ENCODE measurements at places on chromosomes 11 and 22.

DNA sequence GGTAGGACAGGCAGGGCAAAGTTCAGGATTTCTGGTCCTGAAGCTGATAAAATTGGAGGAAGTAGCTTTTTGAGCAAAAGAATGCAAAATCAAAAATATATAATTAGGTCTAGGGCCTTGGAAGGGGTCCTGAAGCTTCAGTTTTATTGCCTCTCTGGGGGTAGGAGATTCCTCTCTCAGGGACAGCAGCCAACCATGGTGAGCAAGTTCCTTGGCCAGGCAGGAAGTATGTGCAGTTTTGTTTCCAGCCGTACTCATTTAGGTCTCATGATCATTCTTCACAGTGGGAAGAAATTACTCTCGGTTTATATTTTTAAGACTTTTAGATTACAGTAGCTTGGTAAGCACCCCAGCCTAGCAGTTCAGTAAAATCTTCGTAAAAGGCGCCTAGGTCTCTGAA lies 2.9 kb upstream of the RAB38 start:
- DNase-seq = no peak

GRCh38 chr11:97740801-97741151 lies 1280.0 kb upstream of the CNTN5 start:
- no peak for DNase-seq

GRCh38 chr22:47816863-47817210 lies 1054.4 kb downstream of the TBC1D22A start:
- DNase-seq = no peak

DNA sequence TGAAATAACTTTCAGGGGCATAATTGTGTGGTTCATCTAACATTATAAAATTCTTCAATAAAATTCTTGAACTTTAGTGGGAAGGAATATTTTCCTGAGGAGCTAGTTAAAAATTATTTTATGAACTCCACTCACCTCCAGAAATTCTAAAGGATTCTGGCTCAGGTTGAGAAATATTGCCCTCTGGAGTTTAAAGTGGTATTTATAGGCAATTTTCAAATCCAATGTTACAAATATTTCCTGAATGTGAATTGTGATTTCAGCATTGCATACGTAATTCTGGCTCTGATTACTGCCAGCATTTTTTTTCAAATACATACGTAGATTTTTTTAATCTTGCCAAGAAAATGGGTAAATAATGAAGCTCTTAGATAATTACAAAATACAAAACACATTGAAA lies 598.2 kb upstream of the ANO3 start:
- DNase-seq = no peak

DNA sequence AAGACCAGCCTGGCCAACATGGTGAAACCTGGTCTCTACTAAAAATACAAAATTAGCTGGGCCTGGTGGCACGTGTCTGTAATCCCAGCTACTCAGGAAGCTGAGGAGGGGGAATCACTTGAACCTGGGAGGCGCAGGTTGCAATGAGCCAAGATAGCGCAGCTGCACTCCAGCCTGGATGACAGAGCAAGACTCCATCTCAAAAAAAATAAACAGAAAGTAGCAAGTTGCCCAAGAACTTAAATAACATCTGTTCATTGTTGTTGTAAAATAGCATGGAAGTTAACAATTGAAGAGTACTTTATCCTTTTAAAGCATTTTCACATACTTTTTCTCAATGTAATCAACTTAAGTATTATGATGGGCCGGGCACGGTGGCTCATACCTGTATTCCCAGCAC lies 5.7 kb downstream of the AMBRA1 start:
- no peak for DNase-seq

GRCh38 chr11:115054570-115055538 lies 376.5 kb downstream of the NXPE2 start:
- no peak for DNase-seq

DNA sequence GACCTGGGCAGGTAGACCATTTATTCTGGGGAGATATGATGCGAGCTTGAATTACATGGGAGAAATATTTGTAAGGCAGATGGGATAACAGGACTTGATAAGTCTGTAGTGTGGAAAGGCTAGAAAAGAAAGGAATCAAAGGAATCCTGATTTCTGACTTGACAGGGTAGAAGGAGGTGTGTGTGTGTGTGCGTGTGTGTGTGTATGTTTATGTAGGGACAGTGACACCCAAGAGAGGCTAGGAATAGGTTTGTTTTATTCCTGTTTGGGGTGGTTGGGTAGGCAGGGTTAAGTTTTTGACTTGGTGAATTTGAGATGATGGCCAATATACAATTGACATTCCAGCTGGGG lies 390 bp upstream of the HTATIP2 start:
- DNase-seq = no peak

GRCh38 chr11:131756479-131757110 lies 386.2 kb downstream of the NTM start:
- no peak for DNase-seq

- no peak for DNase-seq
These were observed 14.8 kb downstream of the CD6 start for GRCh38 chr11:60985991-60986915.

DNA sequence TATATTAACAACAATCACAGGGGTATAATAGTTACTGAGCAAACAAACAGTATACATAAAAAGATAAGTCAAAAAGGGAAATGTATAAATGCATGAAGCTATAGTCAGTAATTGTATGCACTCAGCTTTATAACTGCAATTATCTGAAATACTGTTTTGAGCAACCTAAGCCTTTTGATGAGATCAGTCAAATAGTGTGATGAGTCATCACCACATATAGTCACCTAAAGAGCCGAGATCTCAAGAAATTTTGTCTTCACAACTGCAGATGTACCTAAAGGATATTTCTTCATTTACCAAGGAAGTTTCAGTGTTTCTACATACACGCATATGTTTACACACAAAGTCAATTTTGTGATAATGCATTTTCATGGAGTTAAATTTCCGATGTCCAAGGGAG lies 5.4 kb upstream of the OR51A2 start:
- DNase-seq = no peak

DNA sequence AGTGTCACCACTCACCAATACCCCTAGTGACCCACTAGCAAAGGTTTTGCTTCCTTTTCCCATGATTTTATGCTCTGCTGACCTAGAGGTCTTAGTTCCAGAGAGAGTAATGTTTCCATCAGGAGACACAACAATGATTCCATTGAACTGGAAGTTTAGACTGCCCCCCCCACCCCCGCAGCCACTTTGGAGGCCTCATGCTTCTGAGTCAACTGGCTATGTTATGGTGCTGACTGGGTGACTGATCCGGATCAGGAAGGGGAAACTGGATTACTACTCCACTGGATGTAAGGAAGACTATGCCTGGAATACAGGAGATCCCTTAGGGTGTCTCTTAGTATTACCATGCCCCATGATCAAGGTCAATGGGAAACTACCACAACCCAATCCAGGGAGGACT lies 633.6 kb downstream of the OPCML start:
- no peak for DNase-seq

DNA sequence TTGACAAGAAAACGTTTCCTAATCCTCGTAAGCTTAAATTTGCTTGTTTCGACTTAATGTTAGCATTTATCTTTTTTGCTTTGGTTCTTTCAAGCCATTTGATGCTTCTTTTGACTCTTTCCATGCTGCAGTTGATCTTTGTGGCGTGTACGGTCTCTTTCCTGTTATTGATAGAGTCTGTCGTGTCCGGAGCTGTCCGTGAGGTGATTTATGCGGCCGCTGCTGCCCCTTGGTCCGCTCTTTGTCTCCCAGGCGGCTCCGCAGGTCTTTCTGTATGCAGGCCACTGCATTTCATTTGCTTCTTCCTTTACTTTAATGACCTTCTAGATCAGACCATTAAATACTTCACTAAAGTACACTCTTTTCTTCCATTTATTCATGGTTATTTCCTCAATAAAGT lies 50.3 kb downstream of the TBC1D22A start:
- DNase-seq = no peak

- no peak for DNase-seq
These were observed 471.1 kb upstream of the ANO3 start for GRCh38 chr11:25860677-25861450.

DNA sequence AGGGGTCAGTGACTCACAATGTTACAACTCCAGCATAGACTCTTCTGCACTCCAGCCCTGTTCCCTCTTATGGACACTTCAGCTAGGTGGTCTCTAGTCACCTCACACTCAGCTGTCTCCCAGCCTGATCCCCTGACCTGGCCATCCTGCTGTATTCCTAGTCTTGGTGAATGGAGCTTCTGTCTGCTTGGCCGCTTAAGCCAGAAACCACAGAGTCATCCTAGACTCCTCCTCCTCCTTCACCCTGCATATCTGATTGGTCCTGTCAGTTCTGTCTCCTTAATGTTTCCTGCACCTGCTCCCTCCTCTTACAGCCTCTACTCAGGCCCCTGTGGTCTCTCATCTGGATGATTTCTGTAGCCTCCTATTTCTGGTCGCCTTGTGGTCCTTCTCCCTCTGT lies 144.9 kb downstream of the HIPK3 start:
- DNase-seq = no peak

DNA sequence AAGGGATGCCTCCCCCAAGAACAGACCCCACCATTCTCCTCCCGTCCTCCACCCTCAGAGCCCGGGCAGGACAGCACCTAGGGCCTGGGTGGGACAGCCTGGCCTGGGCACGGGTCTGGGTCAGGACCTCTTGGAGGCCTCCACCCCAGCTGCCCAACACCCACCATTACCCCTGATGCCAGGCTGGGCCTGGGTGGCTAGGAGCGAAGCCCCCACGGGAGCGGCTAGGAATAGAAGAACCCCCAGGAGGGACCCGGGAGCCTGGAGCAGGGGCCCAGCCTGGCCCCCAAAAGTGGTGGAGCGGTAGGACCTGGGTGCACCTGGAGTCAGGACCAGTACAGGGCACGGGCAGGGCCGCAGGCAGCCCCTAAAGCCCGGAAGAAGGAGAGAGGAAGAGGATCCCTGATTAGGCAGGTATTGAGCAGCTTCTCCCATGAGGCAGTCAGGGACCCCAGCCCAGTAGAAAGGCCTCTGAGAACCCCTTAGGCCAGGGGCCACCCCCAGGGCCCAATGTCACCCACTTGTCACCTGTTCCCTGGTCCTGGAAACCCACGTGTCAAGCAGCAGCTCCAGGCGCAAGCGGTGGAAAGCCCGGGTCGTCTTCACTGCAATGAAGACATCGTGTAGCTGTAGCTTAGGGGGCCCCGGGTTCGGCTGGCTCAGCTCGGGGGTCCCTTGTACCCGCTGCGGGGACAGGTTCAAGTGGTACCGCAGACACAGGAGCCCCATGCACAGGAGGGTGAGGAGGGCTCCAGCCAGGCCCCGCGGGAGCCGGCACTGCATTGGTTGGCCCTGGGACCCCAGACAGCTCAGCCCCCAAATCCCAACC lies 575 bp downstream of the MFNG start:
- DNase-seq = no peak

- DNase-seq = no peak
These were observed 6.8 kb downstream of the KRTAP5-9 start for GRCh38 chr11:71554996-71555395.

- no peak for DNase-seq
These were observed 4.7 kb downstream of the C11orf21 start for GRCh38 chr11:2296913-2297622.

DNA sequence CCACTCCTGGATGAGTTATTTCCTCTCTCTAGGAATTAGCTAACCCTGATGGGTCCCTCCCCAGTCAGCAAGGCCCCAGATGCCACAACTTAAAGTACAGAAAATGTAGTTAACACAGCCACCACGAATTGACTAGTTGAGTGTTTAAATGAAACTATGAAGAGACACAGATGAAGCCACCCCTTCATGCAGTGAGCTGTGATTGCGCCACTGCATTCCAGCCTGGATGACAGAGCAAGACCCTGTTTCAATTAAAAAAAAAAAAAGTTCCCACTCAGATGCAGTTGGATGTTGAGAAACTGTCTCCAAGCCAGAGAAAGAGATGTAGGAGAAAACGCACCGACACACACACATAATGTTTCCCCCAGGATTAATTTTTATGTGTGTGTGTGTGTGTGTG lies 53.3 kb downstream of the SCN3B start:
- no peak for DNase-seq

- no peak for DNase-seq
These were observed 39.9 kb downstream of the CWC15 start for GRCh38 chr11:94933223-94934130.

- no peak for DNase-seq
These were observed 91.8 kb upstream of the CD44 start for GRCh38 chr11:35047179-35047578.

DNA sequence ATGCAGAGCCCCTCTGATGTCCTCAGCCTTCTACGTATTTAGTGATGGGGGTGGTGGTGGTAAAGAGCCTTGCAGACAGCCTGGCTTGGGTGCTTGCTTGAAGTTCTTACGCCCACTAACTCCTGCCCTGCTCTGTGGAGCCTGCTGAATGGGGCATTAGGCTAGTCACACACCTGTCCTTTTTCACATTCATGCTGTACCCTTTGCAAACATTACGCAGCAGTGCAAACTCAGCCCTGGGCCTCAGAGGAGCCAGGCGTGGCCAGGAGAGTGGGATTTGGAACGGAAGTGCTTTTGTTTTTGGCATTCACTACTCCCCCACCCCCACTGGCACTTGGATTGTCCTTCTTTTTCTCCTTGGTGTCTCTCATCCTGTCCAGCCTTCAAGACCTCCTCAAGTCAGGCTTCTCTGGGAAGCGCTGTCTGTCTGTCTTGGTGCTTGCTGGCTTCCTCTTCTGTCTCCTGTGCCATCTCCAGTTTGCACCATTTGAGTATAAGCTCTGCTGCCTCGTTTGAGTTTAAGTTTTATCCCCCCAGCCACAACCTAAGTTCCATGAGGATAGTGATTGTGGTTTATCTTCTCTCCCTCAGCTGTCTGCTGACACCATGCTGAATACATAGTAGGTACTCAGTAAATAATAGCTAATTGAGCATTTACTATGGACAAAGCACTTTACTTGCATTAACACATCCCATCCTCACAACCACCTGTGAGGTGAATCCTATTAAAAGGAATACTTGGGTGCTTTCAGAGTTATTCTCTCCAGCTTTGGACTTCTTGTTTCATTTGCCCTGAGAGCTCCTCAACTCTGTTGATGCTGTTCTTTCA lies 26.7 kb downstream of the ZBTB16 start:
- no peak for DNase-seq

DNA sequence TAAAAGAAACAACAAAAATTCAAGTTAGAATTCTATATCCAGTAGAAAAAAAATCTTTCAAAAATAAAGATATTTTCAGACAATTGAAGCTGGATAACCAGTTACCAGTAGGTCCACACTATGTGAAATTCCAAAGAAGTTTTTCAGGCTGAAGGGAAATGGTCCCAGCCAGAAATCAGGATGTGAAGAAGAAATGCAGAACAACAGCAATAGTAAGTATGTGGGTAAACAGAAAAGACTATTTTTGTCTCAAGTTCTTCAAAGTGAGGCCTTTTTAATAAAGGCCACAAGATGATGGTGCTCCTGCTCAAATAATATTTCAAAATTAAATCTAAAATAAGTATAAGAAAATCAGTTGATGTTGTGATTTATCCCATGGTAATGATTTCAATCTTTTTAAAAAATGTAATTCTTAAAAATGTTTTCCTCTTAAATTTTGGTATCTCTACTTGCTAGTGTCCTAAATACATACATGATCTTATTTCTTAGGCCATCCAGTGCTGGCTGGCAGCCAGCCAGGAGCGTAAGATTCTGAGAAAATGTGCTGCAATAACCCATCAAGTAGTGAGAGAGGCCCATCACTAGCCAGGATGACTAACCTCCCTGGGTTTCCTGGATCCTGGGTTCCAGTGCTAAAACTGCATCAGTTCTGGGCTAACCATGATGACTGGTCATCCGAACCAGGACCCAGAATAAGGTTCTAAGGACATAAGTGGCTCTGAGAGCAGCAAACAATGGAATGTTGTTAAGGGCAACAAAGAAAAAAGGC lies 15.6 kb upstream of the UCP3 start:
- no peak for DNase-seq

- peak; percentile 9 for DNase-seq
These were observed 16.1 kb downstream of the CXCR5 start for GRCh38 chr11:118899706-118900360.
